ENCODE measurements at places on chromosomes 13 and 19. TPM values are rescaled to one million over a fixed set of nuclear protein-coding genes. Genes with fewer than 3 reads are reported as not detected.

SRRM5 gene
- total RNA-seq: not detected

SIGLEC8 gene
- total RNA-seq: not detected

ZNF208 gene
- total RNA-seq: 0.85 TPM

CEP89 gene
- 7.5 TPM for total RNA-seq

ZNF320 gene
- total RNA-seq: 8.1 TPM

LPAR6 gene
- total RNA-seq: 7.3 TPM

FBXO27 gene
- total RNA-seq: 2.0 TPM

VSIG10L gene
- 0.28 TPM for total RNA-seq

CEACAM8 gene
- not detected for total RNA-seq

THSD1 gene
- 5.3 TPM for total RNA-seq

IGFL4 gene
- total RNA-seq: not detected

NKPD1 gene
- 0.14 TPM for total RNA-seq

POLR1D gene
- 74.5 TPM for total RNA-seq

DOCK6 gene
- 5.0 TPM for total RNA-seq

FPR3 gene
- under 0.01 TPM for total RNA-seq

YJEFN3 gene
- total RNA-seq: 0.57 TPM

CCL25 gene
- total RNA-seq: not detected

CEACAM20 gene
- not detected for total RNA-seq

SMAD9 gene
- 7.4 TPM for total RNA-seq

ZNF844 gene
- 9.2 TPM for total RNA-seq

ZNF667 gene
- total RNA-seq: 3.6 TPM

All from smooth muscle cell of bladder (primary cell).